BE2C (cell line): ENCODE measurements at places on chromosomes 1 and 21.

GRCh38 chr1:229694053-229694693 is 68.1 kb downstream of the URB2 start:
- peak; percentile 95 for DNase-seq

DNA sequence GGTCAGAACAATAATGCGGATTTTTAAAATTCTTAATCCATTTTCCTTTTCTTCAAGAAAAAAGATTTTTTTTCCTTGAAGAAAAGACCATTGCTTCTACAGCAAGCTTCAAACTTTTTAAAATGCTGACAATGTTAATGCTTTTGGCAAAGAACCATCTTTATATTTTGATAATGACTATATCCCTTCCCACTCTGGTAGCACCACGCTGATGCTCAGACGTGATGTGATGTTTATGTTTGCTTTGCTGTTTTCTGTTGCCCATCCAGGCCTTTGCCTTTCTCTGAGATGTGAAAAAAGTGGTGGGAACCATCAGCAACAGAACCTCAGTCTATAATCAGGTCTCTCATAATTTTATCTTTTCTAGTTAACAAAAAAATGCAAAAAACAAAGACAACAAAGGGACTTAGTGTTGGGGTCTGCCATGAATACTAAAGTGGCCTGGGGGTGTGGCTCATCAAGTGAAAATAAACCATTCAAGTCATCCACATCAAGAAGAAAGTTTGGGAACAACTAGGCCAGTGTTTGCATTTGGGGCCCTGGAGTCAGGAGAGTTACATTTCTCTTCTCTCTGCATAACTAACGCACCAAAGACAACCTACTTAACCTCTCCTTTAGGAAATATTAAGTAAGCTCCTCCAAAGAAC is 244.6 kb upstream of the DMRTA2 start:
- no peak for DNase-seq

- peak; percentile 21 for DNase-seq
These were observed 130.2 kb upstream of the CSF3R start for GRCh38 chr1:36612881-36613280.

GRCh38 chr1:38571726-38572125 is 287.8 kb downstream of the RRAGC start:
- DNase-seq, result no peak

DNA sequence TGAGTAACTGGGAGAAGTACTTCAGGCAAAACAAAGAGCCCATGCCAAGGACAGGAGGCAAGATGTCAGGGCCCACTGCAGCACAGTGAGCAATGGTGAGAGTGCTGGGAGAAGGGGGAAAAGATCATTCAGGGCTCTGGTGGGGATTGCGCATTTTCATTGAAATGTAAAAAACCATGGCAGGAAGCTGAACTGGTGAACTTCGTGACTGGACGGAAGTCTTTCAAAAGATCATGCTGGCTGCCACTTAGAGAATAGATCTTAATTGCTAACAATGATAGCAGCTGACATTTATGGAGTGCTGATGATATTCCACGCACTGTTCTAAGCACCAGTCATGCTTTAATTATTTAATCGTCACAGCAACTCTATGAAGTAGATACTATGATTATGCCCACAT is 107.0 kb downstream of the TGFBR3 start:
- DNase-seq, result no peak

- DNase-seq, result no peak
These were observed at the start of gene SPATA21 for GRCh38 chr1:16436946-16437474. SPATA21 (minus strand) TSS chr1:16437424; CDS start chr1:16431371, 6,053 bp downstream.

DNA sequence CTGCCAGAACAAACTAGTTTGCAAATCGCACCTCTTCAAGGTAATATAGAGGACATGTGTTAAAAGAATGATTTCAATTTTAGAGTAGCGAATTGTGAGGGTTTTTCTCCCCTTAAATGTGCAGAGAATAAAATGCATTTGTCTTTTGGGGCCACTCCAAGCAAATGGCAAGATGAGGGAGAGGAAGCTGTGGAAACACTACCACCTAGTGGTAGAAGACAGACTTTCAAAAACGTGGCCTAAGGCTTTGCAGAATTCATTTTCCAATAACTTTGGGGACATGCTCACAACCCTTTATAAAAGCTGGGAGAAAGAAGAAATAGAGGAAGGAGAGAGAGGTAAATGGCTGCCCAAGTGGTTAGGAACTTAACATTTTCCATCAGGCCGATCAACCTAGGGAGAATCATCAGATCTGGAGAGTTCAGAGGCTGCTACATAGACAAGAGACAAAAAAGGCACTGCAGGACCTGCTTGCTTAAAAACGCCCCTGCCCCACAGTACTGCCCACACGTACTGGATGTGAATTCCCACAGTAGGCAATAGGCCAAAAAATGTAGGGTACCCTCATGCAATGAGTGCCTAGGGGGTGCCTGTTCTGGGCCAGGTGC is 15.7 kb upstream of the RCAN1 start:
- peak; percentile 24 for DNase-seq

DNA sequence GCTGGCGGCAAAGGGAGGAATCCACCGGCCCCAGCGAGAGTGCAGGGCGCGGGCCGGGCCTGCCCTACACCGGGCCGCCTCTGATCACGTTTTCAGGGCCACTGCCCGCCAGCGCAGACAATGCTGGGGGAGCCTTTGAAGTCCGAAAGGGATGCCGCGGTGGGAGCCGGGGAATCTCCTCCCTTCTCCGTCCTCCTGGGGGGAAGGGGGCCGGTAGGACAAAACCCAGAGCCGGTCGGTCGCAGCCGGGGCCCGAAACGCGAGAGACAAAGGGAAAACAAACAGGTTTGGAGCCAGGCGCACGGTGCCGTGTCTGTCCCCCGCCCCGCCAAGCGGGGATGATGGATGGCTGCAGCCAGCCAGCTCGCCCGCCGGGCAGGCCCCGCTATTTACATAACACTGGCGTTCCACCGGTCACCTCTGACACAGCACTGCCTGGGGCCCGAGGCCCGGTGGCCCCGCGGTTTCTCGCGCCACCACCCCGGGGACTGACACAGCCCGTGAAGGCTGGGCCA is 92.0 kb downstream of the CASZ1 start:
- no peak for DNase-seq

GRCh38 chr1:20426371-20426770 is 59.6 kb downstream of the CAMK2N1 start:
- DNase-seq, result no peak

- peak; percentile 60 for DNase-seq
These were observed 28.4 kb downstream of the ACP6 start for GRCh38 chr1:147641695-147642592.

DNA sequence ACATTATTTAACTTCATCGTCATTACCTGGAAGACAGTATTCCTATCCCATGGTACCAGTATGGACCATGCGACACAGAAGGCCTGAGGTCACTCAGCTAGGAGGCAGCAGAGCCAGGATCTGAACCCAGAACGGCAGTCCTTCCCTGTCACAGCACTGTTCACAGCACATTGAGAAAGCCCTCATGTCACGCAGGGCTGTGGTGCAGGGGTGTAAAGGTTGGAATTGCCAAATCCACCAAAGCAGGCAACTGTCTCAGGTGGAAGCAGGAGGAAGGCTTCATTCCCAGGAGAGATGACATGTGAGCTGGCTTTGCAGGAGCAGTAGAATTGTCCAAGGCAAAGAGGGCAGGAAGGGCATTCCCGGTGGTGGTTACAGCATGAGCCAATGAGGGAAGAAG is 9.9 kb upstream of the TTC22 start:
- no peak for DNase-seq

GRCh38 chr1:26853156-26853555 is 9.8 kb upstream of the SFN start:
- peak; percentile 86 for DNase-seq

DNA sequence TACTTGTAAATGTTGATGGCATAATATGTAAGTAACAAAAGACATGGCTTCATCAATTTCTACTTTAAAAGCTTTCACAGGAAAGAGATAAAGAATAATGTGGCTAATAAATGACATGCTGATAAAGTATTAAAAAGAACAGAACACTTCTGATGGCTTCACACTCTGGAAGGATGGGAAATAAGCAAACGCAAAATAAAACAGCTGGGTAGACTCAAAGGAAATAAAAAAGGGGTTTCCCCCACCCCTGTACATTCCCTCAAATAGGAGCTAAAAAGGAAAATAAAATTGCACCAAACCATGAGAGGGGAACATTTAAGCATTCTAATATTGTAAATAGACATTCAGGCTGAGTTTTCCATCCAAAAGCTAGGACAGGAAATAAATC is 27.0 kb upstream of the DYRK1A start:
- no peak for DNase-seq

DNA sequence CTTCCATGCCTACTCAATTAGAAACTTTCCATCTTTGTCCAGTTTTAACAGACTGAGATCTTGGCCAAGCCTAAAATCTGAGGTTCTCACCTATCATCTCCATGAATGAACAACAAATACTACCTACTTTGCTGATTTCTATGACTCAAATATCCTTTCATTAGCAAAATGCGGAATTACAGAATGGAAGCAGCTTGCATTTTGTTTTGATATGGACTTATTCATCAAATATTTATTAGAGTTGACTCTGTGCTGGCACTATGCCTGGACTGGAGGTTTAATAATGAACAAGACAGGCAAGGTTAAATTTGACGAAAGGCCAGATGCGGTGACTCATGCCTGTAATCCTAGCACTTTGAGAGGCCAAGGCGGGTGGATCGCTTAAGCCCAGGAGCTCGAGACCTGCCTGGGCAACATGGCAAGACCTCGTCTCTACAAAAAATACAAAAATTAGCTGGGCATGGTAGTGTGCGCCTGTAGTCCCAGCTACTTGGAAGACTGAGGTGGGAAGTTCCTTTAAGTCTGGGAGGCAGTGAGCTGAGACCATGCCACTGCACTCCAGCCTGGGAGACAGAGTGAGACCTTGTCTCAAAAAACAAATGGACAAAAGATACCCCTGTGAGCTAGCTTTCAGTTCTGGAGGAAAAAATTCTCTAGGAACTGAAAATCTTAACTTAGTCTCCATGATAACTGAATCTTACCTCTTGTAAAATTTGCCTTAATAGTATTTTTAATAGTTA is 29.4 kb upstream of the SOD1 start:
- peak; percentile 61 for DNase-seq

- no peak for DNase-seq
These were observed 37.5 kb downstream of the XCL2 start for GRCh38 chr1:168506204-168506819.

DNA sequence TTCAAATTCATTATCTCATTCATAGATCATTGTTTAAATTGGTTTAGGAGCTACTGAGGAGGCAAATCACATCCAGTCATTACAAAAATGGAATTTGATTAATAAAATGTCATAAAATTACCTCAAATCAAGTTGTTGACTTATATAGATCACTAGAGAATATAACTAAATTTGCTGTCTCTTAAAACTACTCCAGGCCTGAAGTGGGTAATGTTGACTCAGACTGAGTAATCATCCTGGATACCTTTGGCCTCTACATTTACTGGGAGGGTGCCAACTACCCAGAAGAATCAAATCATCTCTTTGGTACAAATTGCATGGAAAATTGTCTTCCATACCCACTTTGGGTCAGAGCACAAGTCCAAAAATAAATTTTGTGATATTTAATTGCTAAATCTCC is 191.2 kb upstream of the GREM2 start:
- no peak for DNase-seq

DNA sequence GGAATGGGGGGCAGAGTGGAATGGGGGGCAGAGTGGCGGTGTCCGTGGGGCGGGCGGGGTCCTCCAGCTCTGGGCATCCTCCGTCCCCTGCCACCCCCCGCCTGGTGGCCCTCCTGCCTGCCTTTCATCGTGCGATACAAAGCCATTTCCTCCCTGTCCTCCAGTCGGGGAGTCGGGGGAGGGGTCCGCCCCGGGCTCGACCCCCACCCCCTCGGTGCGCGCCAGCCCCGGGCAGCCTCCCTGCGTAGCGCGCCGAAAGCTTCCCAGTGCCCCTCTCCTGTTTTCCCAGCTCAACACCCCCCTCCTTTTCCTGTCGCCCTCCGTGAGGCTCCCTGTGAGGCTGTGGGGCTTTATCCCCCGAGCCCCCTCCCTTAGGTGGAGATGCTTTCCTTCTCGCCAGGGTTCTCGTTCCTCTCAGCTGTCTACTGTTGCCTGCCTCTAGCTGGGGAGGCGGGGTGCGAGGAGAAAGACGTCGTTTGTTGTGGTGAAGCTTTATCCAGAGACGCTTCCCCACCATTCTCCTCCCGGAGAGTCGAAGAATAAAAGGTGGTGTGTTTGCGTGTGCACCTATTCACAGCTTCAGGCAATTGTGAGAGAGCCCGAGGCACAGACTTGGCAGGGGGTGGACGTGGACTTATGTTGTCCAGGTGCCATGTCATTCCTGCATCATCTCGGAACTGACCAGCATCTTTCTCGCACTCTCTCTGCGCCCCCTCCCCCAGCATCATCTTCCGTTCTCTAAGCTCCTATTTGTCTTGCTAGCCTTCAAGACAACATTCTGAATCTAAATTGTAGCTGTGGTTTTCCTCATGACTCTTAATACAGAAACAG is 848 bp downstream of the DNM3 start:
- peak; percentile 12 for DNase-seq

- DNase-seq, result no peak
These were observed 99.5 kb upstream of the CSF3R start for GRCh38 chr1:36582066-36582755.

- DNase-seq, result no peak
These were observed 647 bp downstream of the DESI2 start for GRCh38 chr1:244653439-244654107.

GRCh38 chr1:48996311-48996710 is 219.6 kb upstream of the BEND5 start:
- DNase-seq, result no peak

DNA sequence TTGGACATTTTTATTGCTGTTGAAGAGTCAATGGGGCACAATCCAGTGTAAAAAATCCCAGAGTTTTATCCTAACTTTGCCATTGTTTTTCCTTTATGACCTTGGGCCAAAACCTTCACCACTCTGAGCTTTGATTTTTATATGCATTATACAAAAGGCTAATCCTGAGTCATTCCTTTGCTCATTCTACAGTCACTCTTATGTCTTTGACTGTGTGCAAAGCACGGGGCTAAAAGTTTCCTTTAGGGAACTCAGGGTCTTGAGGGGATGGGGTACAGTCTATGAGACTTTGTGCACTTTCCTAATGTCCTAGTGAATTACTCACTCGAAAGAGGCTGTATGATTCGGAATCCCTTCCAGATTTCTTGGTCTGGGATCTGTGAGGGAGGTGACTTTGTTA is 543.2 kb upstream of the CAMK1G start:
- DNase-seq, result no peak

DNA sequence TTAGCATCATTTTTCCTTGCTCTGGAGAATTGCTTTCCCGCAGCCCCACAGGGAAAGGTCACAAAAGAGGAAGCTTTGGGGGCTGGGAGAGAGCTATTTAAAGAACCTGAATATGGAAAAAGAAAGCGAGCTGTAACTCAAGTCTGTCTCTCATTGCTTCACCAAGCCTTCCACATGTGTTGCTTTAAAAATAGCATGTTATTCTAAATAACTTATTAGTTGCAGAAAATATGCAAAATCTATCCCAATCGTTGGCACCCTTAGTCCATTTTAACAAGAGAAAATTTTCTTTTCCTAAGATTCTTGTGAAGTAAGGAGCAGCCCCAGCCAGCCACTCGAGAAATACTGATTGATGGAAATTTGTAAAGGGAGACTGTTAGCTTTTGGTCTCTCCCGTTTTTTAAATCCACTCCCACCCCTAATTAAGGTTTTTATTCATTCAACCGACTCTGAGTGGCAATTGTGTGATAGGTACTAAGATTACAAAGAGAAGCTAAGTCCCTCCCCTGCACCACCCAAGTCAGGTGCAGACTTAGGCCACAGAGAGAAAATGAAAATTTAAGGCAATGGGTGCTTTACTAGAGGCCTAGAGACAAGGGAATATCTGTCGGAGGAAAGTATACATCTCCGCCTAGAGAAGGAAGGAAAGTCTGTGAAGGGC is 802 bp downstream of the CYP4X1 start:
- DNase-seq, result no peak
